ENCODE measurements at places on chromosomes 7 and 10. TPM values are rescaled to one million over a fixed set of nuclear protein-coding genes. Genes with fewer than 3 reads are reported as not detected.

Gene LIPM
- total RNA-seq, result not detected

Gene EPDR1
- total RNA-seq, result 2.6 TPM

Gene ELOVL3
- total RNA-seq, result not detected

Gene EVX1
- not detected for total RNA-seq

Gene C7orf57
- total RNA-seq, result 0.56 TPM

Gene CFAP69
- total RNA-seq, result 0.21 TPM

- no peak overlapping the region for H3K4me3 ChIP-seq
- no peak overlapping the region for H3K27ac ChIP-seq
- peaks cover 7% of the 10 kb centered on the region for H3K27me3 ChIP-seq
- no peaks in the 10 kb centered on the region for H3K4me1 ChIP-seq
Measured at GRCh38 chr10:5500162-5500670, 846 bp upstream of the CALML5 start.

- no peak overlapping the region for H3K4me3 ChIP-seq
- peak overlapping the region; percentile 60 for H3K27ac ChIP-seq
- DNase-seq, result no peak
- H3K36me3 ChIP-seq, result no peaks in the 10 kb centered on the region
- H3K27me3 ChIP-seq, result no peaks in the 10 kb centered on the region
Measured at GRCh38 chr10:104317726-104318299, 20.5 kb downstream of the ITPRIP start.

DNA sequence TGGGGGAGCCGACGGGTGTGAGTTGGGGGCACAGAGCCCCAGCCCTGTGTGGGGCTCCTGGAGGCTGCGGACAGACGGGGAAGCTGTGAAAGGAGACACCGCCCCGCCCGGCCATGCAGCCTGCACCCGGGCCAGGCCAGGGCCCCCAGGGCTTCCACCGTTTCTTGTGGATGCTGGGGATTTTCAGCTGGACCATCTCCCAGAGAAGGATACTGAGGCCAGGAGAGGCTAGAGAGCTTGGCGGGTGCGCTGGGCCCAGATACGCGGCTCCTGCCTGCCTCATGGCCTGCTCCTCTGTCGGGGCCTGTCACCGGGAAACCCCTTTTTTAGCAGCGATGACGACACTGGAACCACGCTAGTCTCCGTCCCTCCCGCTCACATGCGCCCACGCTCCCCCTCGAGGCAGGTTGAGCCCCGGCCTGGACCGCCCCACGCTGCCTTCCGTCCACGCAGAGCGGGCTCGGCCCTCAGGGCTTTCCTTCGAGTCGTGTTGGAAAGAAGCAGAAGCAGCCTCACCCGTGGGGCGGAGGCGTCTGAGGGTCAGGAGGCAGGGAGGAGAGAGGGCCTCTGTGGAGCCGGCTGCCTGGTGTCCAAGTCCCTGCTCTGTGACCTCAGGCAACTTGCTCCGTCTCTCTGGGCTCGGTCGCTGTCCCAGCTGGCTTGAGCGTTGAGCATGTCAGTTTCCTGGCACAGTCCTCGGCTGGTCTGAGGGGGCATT lies 11.7 kb downstream of the TMEM184A start:
- no peaks in the 10 kb centered on the region for H3K36me3 ChIP-seq
- no peak overlapping the region for H3K4me3 ChIP-seq
- no peaks in the 10 kb centered on the region for H3K27me3 ChIP-seq
- DNase-seq, result no peak
- no peaks in the 10 kb centered on the region for H3K4me1 ChIP-seq
- H3K27ac ChIP-seq, result no peak overlapping the region

GRCh38 chr10:1696106-1696505 lies 41.2 kb downstream of the ADARB2 start:
- H3K27ac ChIP-seq, result no peak overlapping the region
- H3K36me3 ChIP-seq, result no peaks in the 10 kb centered on the region
- H3K4me1 ChIP-seq, result no peaks in the 10 kb centered on the region
- peaks cover 18% of the 10 kb centered on the region for H3K27me3 ChIP-seq

GRCh38 chr7:28041508-28042314 lies 138.9 kb downstream of the JAZF1 start:
- H3K36me3 ChIP-seq, result peaks cover 10% of the 10 kb centered on the region
- H3K4me1 ChIP-seq, result peaks cover 67% of the 10 kb centered on the region
- DNase-seq, result no peak
- no peaks in the 10 kb centered on the region for H3K27me3 ChIP-seq
- H3K4me3 ChIP-seq, result peak overlapping the region; percentile 66
- H3K27ac ChIP-seq, result peak overlapping the region; percentile 88

- no peaks in the 10 kb centered on the region for H3K4me1 ChIP-seq
- DNase-seq, result no peak
- no peaks in the 10 kb centered on the region for H3K36me3 ChIP-seq
- no peak overlapping the region for H3K4me3 ChIP-seq
- H3K27me3 ChIP-seq, result peaks cover 6% of the 10 kb centered on the region
- H3K27ac ChIP-seq, result no peak overlapping the region
Measured at GRCh38 chr7:120915314-120916105, 35.1 kb upstream of the ING3 start.

GRCh38 chr10:5629303-5630111 lies 36.9 kb downstream of the ASB13 start:
- H3K27ac ChIP-seq, result no peak overlapping the region
- peak; percentile 80 for DNase-seq
- H3K4me1 ChIP-seq, result peaks cover 20% of the 10 kb centered on the region
- peaks cover 9% of the 10 kb centered on the region for H3K27me3 ChIP-seq

Data from natural killer cell treated with Interleukin-12 subunit alpha and Interleukin-12 subunit beta and Interleukin-15 and Interleukin-18, amount 100 ng/mL, for 72 hours (primary cell).